ENCODE measurements at places on chromosomes 5 and 9. TPM values are rescaled to one million over a fixed set of nuclear protein-coding genes. Genes with fewer than 3 reads are reported as not detected.
A peak's percentile ranks its signal among the peaks of the same experiment; 100 is the strongest.

DNA sequence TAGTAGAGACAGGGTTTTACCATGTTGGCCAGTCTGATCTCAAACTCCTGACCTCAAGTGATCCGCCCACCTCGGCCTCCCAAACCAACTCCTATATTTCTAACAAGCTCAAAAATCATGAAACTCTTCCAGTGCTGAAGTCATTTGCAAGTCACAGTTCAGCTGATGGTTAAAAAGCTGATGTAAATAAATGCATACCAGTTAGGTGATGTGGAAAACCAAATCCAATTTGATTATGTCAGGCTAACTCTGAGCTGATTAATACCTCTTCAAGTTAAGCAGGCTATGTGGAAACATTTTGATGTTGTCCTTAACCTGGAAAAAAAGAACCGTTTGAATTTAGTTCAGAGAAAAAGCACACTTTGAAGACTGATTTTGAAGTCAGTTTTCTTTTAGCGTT lies 51.0 kb downstream of the TMEM252 start:
- H3K4me1 ChIP-seq: no peaks in the 10 kb centered on the region
- H3K27ac ChIP-seq: no peak overlapping the region
- H3K36me3 ChIP-seq: no peaks in the 10 kb centered on the region
- DNase-seq: no peak
- peaks cover 19% of the 10 kb centered on the region for H3K27me3 ChIP-seq
- H3K4me3 ChIP-seq: no peak overlapping the region

- no peak overlapping the region for H3K4me3 ChIP-seq
- no peaks in the 10 kb centered on the region for H3K4me1 ChIP-seq
- no peaks in the 10 kb centered on the region for H3K36me3 ChIP-seq
- H3K27ac ChIP-seq: no peak overlapping the region
- DNase-seq: no peak
These were observed 218.4 kb downstream of the SPATA31D1 start for GRCh38 chr9:82206946-82207345.

GRCh38 chr9:109974143-109974917 lies 194.3 kb downstream of the PALM2AKAP2 start:
- no peaks in the 10 kb centered on the region for H3K36me3 ChIP-seq
- peaks cover 19% of the 10 kb centered on the region for H3K4me1 ChIP-seq
- no peaks in the 10 kb centered on the region for H3K27me3 ChIP-seq
- DNase-seq: peak; percentile 17

PCSK5 gene
- total RNA-seq: 5.5 TPM

- no peak overlapping the region for H3K4me3 ChIP-seq
- no peaks in the 10 kb centered on the region for H3K36me3 ChIP-seq
- no peak for DNase-seq
- H3K27me3 ChIP-seq: no peaks in the 10 kb centered on the region
These were observed 11.2 kb downstream of the ACO1 start for GRCh38 chr9:32395510-32396216.

DNA sequence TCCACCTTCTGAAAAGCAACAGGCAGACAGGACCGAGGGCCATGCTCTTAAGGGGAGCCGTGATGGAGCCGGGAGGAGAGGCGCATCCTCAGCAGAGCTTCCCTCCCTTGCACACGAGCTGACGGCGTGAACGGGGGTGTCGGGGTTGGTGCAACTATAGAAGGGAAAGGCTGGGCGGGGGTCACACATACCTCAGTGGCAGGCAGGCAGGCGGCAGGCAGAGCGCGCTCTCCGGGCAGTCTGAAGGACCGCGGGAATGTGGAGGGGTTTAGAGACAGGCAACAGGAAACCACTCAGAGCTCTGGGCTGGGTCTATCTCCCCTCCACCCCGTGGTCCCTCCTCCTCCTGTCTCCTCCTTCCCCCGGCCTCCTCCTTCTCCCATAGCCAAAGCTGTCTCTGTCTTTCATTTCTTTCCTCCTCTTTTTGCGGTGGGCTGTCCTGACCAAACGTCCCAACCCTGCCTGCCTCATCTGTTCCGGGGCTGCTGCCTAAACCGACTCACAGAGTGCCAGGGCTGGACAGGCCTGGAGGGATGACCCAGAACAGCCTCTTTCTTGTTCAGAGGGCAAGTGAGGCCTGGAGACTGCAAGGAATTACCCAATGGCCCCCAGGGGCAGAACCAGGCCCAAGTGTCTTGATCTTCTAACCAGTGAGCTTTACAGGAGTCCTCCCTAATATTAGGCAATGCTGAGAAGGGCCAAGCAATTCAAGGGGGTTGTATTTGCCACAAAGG lies at the start of gene SPARC:
SPARC (minus strand) TSS at position 242 of the 734 bp plus-strand sequence. CDS start 10,727 bp downstream, outside the sequence.
- DNase-seq: no peak
- peak within 1 kb of the TSS; percentile 44 for H3K4me3 ChIP-seq
- peaks cover 51% of the 10 kb centered on the region for H3K27me3 ChIP-seq
- no peak within 1 kb of the TSS for H3K27ac ChIP-seq
- H3K36me3 ChIP-seq: no peaks in the 10 kb centered on the region
- peaks cover 10% of the 10 kb centered on the region for H3K4me1 ChIP-seq

PAEP gene
- not detected for total RNA-seq

CYLC2 gene
- not detected for total RNA-seq

SREK1 gene
- 60.5 TPM for total RNA-seq
